HAP-1 (cell line): ENCODE measurements at places on chromosomes 3 and 15.

DNA sequence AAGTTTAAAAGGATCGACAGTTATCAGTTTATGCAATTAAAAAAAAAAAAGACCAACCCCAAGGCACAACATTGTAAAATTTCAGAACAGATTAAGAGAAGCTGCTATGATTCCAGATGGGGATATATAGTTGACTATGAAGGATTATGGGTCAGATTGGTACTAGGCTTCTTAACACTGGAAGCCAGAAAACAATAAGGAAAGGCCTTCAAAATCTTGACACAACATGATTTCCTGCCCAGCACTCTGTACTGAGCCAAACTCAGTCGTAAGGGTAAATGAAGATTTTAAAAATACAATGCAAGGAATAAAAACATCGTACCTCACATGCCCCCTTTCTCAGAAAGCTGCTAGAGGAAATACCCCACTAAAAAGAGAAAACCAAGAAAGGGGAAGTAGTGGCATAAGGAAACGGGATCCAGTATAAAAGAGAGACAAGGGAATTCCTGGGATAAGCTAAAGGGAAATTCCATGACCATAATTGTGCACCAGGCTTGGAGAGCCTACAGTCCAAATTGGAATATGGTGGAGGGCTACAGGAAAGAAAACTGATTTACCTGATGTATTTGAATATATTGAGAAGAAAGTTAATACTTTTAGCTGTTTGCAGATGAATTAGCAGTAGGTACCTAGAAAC, 27.9 kb downstream of the PIAS1 start:
- DNase-seq: no peak

- DNase-seq: no peak
Observed at GRCh38 chr3:104526901-104527401, 839.8 kb upstream of the ALCAM start.

DNA sequence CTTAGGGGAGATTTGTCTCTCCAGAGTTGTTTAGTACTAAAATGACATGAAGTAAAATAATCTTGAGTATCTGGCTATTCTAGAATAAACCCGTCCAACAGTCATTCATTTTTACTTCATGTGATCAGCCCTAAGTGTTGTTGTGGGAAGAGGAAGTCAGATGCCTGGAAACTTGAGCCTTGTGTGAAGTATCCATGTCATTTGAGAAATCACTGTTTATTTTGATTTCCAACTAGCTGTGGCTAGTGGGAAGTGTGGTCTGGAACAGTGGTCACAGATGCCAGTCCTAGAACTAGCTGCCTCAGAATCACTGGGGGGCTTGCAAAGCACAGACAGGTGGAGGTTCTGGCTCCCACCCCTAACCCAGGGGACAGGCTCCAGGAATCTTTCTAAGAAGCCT, 77.7 kb upstream of the LIMD1 start:
- DNase-seq: no peak

GRCh38 chr3:90015688-90016356, 908.4 kb downstream of the EPHA3 start:
- DNase-seq: peak; percentile 90

GRCh38 chr3:39601241-39601640, 133.8 kb downstream of the MOBP start:
- DNase-seq: no peak

DNA sequence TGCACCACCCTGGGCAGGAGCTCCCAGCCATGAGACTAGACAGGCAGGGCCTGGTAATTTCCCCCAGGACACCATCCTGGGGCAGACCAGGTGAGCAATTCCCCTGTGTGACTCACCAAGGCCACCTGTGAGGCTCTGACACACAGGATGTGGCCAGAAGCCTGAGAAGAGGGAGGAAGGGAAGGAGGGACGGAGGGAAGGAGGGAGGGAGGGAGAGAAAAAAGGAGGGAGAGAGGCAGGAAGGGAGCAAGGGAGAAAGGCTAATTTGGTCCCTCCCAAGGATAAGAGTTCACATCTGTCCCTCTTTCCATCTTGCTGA, 25.9 kb downstream of the WNT7A start:
- DNase-seq: no peak

DNA sequence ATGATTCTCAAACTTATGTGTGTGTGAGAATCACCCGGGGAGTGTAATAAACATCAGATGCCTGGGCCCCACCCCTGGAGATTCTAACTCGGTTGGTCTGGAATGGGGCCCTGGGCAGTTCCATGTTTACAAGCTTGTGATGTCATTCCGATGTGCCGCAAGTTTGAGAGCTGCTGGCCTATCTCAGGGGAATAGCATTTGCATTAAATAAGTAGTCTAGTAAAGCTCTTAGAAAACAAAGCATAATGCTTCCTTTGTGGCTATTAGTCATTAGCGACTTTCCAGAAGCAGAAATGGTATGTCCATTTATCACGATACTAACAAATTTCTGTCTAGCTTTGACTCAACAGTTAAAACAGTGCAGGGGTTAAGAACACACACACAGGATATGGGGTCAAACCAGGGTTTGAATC, 20.9 kb downstream of the PGBD4 start:
- DNase-seq: no peak

DNA sequence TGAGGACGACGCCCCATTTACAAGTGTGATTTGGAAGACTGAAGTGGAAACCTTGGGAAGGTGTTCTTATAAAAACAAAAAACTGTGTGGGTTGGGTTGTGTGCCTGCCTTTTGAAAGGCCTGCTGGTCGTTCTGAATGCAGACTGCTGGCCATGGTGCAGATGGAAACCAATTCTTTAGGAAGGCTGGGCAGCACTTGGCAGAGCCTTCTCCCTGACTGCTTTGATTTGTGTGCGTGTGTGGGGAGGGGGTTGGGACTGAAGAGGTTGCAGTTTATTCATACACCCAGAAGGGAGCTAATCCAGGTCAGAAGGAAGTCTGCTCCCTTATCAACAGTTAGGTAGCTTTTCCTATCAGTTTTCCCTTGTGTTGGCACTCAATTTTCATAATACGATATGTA, 288.7 kb downstream of the SOX2 start:
- DNase-seq: no peak

DNA sequence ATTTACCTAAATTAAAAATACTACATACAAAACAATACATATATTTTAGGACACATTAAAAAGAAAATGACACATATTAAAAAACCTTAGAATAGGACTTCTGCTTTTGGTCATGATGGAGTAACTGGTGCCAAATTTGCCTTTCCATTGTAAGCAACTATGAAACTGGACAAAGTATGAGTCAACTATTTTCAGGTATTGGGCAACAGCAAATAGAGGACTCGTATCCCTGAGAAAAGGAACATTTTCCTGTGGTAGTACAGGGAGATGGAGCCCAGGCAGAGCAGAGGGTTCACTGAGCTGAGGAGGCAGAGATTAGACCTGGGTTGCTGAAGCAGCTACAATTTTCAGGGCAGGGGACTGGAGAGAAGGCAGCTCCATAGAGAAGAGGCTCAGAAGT, 14.7 kb downstream of the CCR1 start:
- DNase-seq: no peak

GRCh38 chr3:13588221-13588701, 39.3 kb downstream of the FBLN2 start:
- no peak for DNase-seq

DNA sequence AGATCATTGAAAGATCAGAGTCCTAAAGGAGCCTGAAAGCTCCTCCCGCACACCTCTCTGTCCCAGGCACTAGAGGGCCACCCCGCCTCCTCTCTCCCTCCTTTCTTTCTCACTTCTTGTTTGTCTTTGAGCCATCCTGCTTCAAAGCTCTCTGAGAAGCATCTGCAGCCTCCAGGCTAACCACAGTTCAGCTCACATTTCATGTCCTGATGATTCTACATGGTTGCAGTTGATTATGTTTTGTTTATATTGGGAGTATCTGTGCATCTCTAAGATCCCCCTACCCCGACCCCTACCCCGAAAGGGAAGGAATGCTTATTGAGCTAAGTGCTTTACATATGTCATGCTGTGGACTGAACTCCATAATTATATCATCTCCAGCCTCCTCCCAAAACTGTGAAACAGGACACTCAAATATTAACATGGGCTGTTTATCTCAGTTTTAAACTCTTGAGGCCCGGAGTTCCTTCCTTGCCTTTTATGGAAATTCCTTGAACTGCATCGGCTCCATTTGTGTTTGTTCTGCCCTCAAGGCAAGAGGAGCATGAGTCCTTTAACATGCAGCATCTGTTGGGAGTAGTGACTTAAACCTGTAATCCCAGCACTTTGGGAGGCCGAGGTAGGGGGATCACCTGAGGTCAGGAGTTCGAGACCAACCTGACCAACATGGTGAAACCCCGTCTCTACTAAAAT, 30.9 kb downstream of the MGLL start:
- DNase-seq: peak; percentile 55

GRCh38 chr3:72542781-72543180, 305.5 kb downstream of the SHQ1 start:
- DNase-seq: no peak

DNA sequence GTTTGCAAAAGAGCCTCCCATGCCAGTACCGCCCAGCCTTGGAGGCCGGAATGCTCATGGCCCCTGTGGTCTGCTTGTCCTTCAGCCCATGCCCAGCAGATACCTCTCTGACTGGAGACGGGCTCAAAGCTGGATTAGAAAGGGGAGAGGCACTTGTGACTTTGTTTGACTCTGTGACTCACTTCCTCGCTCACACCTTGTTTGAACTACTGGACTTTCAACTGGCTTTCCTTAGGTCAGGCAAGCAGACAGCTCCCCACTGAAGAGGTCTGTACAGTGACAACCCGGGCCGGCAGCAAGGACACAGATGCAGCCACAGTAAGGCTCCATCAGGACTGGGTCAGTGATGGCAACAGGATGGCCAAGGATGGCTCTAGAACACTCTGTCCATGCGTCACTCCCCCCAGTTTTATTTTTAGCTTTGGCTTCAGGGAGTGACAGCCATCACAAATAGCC, 98.6 kb upstream of the ABHD17C start:
- DNase-seq: no peak

GRCh38 chr3:39166932-39167532, 13.6 kb upstream of the CSRNP1 start:
- no peak for DNase-seq

- DNase-seq: no peak
Observed at GRCh38 chr15:22956257-22956977, 23.8 kb downstream of the CYFIP1 start.

DNA sequence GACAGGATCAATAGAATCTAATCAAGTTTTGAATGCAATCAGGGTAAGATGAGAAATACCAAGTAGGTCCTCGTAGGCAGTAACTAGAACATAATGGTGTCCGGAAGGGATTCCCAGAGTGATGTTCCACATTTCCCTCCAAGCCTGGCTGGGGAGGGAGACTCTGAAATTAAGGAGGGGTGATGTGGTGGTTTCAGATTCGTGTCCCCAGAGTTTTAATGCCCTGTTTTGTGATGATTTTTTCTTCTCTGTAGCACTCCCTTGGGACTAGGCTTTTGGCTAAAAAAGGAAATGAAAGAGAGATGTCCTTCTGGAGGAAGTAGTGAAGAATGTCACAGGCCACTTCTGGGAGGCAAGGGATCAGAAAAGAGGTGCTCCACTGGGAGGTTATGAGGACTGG, 108.3 kb upstream of the CACNA2D3 start:
- DNase-seq: no peak

- DNase-seq: no peak
Observed at GRCh38 chr15:80568298-80568697, 126.8 kb upstream of the ABHD17C start.

- no peak for DNase-seq
Observed at GRCh38 chr3:150602426-150603152, 532 bp upstream of the SELENOT start.

DNA sequence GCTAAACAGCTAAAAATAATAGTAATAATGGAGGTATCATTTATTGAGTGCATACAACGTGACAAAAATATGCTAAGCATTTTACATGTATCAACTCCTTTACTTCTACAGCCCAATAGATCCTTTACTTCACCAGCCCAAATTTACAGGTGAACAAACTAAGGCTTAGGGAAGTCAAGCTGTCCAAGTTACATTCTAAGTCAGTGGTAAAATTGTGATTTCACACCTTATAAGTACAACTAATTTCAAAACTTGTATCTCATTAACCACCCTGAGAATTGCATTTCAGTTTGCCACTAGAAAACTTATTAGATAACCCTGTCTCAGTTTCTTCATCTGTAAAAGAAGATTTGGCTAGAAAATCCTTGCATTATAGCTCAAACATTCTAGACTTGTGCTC, 10.7 kb downstream of the SLC33A1 start:
- DNase-seq: no peak

- DNase-seq: no peak
Observed at GRCh38 chr3:177338697-177339219, 141.5 kb upstream of the TBL1XR1 start.

DNA sequence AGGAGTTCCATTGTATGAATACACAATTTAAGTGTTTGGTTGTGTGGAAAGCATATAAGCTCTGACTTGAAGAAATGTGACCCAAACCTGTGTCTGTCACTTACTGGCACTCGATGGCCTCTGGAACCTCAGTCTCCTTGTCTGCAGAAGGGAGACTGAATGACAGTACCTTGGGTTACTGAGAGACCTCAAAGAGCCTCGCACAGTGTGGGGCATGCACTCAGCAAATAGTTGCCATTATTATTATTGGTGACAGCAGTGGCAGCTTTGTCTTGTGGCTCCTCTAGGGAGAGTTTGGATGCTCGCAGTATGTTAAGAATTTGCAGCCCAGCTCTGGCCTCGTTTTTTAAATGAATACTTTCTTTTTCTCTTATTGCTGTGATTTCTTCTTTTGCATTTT, 43.4 kb downstream of the EEFSEC start:
- no peak for DNase-seq

- DNase-seq: no peak
Observed at GRCh38 chr3:160296591-160296990, 71.4 kb downstream of the C3orf80 start.

- no peak for DNase-seq
Observed at GRCh38 chr15:69377216-69377970, 36.8 kb upstream of the KIF23 start.

DNA sequence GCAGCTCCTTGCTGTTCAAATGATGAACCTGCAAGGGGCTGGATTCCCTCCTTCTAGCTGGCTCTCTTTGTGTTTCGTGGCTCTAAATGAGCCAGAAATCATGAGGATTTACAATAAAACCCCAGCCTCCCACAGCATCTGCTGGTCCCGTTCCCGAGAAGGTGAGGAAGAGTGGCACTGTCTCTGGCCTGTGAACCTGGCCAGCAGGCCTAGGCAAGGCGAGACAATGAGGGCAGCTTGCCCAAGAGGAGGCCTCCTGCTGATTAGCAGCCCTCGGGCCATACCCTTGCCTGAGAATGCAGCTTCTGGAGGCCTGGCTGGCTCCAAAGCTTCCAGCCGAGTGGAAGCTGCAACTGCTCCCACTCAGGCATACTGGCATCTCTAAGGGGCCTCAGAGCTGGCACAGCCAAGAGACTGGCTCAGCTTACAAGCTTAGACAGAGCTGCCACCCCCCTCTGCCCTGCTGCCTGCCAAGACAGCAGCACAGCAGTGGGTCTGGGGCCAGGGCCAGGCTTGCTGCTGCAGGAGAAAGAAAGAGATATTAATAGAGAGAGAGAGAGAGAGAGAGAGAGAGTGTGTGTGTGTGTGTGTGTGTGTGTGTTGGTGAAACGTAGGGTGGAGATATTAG, 76.5 kb downstream of the HMG20A start:
- DNase-seq: peak; percentile 47
